ENCODE measurements at places on chromosomes 16 and 17.

DNA sequence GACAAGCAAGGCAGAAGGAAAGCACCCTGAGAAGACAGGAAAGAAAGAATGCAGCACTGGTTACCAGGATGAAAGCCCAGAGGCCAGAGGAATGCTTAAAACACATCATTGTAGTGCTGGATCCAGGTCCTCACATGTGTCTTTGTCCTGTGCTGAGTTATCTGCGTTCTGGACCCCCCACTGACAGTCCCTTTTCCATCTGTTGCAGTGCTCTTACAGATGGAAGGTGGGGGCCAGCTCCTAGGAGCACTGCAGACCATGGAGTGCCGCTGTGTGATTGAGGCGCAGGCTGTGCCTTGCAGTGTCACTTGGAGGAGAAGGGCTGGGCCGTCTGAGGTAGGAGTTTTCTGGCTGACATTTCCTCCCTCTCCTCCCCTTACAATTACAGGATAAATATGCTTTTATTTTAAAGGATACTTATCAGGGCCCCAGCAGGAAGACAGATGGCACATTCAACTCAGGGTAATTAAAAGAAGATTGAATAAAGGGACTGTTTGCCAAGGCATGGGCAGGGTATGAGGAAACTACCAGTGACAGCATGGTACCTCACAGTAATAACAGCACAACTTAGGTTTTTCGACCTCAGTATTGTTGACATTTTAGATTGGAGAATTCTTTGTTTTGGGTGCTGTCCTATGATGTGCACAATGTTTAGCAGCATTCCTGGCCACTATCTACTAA is 3.0 kb downstream of the EME1 start:
- DNase-seq, result no peak

- DNase-seq, result no peak
Measured at GRCh38 chr17:30950669-30951399, 20.0 kb upstream of the RNF135 start.

DNA sequence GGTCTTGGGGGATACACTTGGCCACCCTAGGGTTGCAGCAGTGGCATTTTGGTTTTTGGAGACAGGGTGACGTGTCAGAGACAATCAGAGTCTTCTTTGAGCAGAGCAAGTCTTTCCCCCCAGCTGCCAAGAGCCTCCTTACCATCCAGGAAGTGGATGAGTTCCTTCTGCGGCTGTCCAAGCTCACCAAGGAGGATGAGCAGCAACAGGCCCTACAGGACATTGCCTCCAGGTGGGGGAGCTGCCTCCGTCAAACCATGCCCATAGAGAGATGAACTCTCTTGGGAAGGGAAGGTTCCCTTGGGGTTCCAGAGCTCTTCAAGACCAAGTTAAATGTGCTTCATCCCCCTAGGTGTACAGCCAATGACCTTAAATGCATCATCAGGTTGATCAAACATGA is 11.3 kb downstream of the LIG3 start:
- no peak for DNase-seq

DNA sequence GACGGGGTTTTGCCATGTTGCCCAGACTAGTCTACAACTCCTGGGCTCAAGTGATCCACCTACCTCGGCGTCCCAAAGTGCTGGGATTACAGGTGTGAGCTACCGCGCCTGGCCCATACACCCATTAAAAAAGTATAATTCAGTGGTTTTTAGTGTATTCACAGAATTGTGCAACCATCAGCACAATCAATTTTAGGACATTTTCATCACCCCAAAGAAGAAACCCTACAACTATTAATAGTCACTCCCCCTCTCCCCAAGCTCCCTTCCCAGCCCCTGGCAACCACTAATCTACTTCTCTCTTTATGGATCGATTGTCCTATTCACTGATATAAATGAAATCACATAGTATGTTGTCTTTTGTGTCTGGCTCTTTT is 3.8 kb upstream of the EEF2K start:
- DNase-seq, result no peak

All from stimulated activated CD4-positive, alpha-beta T cell treated with anti-CD3 and anti-CD28 coated beads, Interleukin-4, amount 100 ng/mL, for 24 hours (primary cell).